ENCODE measurements at places on chromosomes 12 and 14.

DNA sequence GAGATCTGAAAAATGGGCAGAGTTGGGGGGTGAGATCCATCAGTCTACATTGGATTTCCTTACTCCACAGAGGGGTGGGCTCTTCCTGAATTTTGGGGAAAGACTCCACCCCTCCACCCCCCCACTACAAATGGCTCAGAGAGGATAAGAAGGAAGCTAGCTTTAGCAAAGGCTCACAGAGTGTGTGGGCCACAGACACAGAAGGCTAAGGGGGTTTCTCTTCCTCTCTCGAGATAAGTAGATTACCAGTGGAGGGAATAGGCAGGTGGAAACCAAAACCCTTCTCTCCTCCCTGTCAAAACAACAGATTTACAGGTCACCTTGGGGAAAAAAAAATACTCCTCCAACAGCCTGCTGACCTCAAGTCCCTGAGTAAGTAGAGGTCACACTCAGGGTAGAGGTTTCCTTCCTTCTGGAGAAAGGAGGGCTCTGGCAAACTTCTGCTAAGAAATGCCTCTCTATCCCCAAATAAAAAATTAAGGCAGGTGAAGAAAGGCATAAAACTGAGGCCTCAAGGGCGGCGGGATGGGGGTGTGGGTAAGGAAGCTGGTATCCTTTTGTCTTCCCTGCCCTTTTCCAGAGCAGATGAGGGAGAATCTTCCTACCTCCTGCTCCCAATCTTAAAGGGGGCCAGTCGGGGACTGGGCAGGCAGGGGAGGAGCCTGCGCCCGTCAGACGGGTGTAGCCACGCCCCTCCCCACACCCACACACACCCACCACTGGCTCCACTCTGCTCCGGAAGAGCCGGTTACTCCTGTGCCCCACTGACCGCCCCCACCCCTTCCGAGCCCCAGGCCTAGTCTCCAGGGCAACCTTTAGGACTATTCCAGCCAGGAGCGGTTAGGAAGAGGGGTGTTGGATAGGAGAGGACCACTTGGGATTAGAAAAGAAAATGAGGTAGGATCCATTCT lies 1.9 kb upstream of the BAZ2A start:
- peak; percentile 18 for DNase-seq

GRCh38 chr12:41731691-41732090 lies 413.0 kb downstream of the GXYLT1 start:
- DNase-seq, result no peak

DNA sequence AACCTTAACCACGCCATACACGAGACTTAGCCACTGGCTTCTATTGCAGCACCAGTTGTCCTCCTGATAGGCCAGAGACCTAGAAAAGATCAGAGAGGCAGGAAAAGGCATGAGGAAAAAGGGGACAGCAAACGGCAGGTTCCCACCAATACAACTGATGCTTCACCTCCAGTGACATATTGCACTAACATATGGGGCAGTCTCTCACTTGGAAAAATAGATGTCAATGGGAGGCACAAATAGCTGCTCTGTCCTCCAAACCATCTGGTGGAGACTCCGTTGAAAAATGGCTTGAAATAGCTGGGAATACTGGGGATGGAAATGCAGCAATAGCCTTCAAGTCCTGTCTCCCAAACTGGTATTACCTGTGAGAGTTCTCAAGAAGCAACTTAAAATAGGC lies 20.3 kb downstream of the SLC8A3 start:
- DNase-seq, result no peak

GRCh38 chr14:83870546-83871270 lies 1659.2 kb upstream of the FLRT2 start:
- no peak for DNase-seq

- no peak for DNase-seq
These were observed 9.4 kb upstream of the ACVR1B start for GRCh38 chr12:51942056-51942455.

DNA sequence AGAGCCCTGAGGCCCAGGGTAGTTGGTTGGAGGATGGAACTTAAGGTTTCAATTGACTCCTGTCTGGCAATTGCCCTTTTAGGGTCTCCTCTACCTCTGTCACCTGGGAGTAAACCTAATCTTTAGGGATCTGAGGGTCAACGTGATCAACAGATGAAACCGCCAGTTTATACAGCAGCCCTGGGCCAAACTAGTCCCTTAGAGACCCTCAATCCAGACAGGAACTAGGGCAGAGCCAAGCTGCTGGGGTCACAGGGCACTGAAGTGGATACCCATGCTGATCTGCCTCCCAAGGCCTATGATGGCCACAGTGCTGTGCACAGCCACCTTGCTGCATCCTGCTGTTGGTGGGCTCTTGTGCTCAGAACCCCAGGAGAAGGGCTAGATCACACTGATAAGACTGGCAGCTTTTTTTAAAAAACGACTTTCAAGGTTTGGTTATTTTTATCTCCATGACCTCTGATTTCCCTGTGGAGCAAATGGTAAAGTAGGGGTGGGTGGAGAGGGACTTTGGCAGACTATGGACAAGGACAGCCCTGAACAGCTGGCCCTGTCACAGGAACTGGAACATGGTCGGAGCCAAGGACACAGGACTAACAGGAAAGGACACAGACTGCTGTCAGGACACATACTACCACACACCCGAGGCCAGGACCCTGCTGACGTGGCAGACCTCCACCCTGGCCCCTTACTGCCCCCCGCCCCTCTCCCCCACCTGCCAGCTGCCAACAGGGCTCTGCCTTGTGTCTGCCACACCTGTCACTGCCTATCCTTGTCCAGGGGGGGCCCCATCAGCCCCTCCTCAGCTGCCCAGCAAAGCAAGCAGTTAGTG lies 474 bp downstream of the FITM1 start:
- DNase-seq, result no peak

DNA sequence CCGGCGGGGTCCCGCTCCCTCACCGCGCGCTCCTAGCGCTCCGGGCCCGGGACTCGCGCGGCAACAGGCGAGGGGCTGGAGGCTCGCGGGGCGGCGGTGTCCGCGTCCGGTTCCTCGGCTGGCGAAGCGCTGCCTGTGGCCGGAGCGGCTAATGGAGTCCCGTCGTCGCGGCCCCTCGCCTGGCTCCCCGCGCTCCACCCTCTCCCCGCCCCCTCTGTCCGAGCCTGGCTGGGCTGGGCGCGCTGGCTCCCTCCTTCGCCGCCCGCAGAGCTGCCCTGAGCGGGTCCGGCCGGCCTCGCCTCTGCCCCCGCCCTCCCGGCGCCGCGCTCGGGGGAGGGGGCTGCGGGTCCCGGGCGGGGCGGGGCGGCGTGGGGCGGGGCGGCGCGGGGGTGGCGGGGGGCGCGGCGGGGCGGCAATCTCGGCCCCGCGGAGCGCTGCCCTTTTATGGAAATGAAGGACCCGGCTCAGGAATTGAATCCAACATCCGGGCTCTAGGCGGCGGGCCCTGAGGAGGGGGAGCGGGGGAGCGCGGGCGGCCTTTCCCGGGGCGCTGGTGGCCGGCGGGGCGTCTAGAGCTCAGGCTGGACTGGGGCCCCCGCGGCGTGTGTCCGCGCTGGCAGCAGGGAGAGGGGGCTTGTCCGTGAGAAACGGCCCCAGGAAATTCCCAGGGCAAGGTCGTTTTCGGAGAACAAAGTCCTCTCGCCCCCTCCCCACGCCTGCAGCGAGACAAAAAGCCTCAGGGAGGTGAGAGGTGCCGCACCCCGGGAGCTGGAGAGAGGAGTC lies at the start of gene FERMT2:
Gene FERMT2, minus strand, starts transcription at position 153 of the 783 bp plus-strand sequence. CDS start 482 bp downstream, outside the sequence.
- peak; percentile 72 for DNase-seq

DNA sequence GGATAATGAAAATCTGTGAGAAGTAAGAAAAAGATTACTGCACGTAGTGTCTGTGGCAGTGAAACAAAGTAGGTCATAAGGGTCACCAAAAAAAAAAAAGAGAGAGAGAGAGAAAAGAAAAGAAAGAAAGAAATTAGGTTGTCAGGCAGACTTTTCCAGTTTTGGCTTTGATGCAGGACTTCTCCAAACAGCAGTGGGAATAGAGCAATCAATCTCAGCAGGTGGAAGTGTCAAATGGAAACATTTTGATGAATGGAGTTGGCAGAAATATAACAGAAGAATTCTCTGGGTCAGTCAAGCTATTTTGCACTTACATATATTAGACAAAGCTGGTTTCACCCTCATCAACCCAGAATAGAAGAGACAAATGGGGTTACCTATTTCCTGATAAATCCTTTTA lies 745.8 kb downstream of the SLC6A15 start:
- no peak for DNase-seq

DNA sequence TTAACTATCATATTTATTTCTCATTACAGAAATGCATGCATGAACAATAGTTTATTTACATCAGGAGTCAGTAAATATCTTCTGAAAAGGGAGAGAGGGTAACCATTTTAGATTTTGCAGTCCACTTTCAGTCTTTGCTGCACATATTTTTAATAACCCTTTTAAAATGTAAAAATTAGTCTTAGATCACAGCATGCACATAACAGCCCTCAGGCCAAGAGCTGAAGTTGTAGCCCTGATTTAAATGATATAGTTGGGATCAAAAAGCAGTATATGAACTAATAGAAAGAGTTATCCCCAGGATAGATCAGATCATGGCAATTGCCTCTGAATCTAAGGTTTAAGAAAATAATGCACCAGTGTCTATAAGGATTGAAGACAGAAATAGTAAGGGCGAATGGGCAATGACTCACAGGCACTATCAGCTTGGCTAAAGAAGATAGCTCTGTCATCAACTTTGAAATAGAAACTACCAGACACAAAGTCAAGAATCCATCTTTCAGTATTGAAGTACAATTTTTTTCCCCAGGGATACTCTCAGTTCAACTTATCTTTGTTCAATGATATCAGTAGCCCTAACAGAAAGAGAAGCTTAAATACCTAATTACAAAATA lies 13.1 kb upstream of the CLEC7A start:
- peak; percentile 51 for DNase-seq
